ENCODE measurements at places on chromosomes 7 and 10. TPM values are rescaled to one million over a fixed set of nuclear protein-coding genes. Genes with fewer than 3 reads are reported as not detected.

GRCh38 chr7:13179011-13179582 lies 491.7 kb downstream of the ARL4A start:
- peak; percentile 4 for DNase-seq

DNA sequence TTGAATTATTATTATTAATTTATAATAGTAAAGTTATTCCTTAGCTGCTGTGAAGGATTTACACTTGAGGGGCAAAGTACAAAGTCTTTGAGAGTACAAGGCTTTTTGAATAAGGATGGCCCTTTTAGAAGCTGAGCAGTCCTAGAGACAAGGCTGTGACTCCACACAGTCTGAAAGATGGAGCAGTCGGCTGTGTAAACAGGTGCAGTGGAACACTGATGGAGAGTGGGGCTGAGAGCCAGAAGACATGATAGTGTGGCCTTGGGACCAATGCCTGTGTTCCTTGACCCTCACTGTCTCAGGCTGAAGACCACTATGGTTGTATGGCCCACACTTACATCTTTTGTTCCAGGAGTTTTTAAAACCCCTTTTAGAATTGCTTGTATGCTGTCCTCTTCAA lies 311.2 kb upstream of the PHF14 start:
- no peak for DNase-seq

GRCh38 chr7:98341106-98341505 lies 59.6 kb downstream of the BRI3 start:
- DNase-seq = no peak

GRCh38 chr7:107233174-107233573 lies 64.4 kb downstream of the HBP1 start:
- no peak for DNase-seq

GPR158 gene
- not detected for polyA plus RNA-seq

DNA sequence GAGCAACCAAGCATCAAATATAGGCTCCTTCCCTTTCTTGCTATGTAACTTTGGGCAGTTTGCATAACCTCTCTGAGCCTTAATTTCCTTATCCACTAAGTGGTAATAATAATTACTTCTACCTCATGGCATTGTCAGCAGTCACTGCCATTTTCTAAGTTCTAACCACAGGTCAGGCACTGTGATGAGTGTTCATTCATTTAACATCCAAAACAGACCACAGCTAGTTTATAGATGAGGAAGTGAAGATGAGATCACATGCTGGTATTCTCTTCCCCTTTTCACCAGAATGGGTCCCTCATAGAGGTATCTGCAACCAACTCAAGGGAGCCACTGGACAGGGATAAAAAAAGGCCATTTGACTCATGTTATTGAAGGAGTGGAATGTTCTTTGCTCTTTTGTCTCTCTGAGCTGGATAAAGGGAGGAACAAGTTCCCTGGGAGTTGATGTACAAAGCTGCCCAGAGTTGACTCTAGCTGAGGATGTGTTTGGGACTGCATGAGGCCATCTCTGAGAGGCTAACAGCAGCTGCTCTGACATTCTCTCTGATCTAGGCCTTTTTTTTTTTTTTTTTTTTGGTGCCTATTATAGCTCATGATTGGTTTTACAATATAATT lies 65.0 kb downstream of the DNAJC12 start:
- no peak for DNase-seq

- no peak for DNase-seq
These were observed 60.4 kb upstream of the CDK1 start for GRCh38 chr10:60717852-60718251.

- no peak for DNase-seq
These were observed 163.8 kb downstream of the INHBA start for GRCh38 chr7:41538810-41539724.

- DNase-seq = peak; percentile 24
These were observed 364.2 kb downstream of the AUTS2 start for GRCh38 chr7:69962186-69963065.

Data from SK-N-SH (cell line).